ENCODE measurements at places on chromosomes 13 and 19.

- DNase-seq: no peak
Observed at GRCh38 chr19:35294859-35295791, 3.2 kb downstream of the MAG start.

GRCh38 chr13:75372517-75372916 lies 109.5 kb downstream of the TBC1D4 start:
- no peak for DNase-seq

DNA sequence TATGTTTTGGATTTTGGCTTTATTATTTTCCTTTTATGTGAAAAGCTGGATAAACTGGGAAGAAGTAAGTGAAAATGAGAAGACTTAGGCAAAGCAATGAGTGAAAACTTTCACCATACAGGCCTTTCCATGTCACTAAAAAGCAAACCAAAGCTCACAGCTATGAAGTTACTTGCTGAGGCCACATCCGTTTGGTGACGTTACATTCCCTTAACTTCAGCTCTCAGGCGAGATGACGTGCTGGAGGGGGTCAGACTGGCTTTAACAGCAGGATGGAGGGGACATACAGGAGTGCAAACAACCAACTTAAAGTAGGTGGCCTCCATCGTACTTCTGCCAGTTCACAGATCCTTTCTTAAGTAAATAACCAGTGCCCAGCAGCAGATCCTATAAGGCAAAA lies 522.3 kb downstream of the MYO16 start:
- DNase-seq: no peak

- DNase-seq: no peak
Observed at GRCh38 chr13:94329754-94330551, 149.5 kb downstream of the DCT start.

DNA sequence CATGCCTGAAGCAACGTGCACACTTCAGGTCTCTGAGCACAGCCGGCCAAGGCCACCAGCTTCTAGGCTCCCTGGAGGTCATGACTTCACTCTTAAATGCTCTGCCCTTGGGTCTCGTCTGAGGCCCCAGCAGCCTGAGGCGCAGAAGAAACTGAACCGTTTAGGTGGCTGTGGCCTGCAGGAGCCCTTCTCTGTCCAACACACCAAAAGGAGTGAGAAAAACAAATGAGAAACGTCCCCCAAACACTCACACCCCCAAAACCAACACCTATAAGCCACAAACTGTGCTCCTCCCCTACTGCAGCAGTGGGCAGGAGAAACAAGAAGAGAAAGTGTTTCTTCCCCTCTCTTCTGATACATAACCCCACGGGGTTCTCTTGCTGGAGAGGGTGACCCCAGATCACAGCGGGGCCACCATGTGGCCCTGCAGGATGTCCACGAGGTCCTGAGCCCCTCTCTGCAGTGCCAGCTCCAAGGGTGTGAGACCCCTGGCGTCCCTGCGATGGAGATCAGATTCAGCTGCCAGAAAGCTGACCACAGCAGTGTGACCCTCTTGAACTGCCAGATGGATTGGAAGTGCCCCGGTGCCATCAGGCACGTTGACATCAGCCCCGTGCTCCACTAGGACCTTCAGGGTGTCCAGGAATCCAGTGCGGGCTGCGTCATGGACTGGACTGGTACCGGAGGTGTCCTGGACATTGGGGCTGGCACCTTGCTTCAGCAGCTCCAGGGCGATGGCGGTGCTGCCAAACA lies 1.0 kb upstream of the KRI1 start:
- DNase-seq: peak; percentile 73

GRCh38 chr19:33395561-33396550 lies 22.3 kb downstream of the CEBPG start:
- DNase-seq: no peak

DNA sequence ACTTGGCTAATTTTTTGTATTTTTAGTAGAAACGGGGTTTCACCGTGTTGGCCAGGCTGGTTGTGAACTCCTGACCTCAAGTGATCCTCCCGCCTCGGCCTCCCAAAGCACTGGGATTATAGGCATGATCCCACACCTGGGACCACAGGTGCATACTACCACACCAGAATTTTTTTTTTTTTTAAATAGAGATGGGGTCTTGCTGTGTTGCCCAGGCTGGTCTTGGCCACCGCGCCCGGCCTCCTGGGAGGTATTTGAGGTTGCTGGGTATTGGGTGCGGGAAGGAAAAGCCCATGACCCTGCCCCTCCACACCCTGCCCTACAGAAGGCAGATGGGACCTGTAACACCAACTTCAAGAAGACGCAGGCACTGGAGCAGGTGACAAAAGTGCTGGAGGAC lies 13.6 kb downstream of the ACTMAP start:
- no peak for DNase-seq

- DNase-seq: no peak
Observed at GRCh38 chr19:2042485-2043250, 8.4 kb downstream of the MKNK2 start.

GRCh38 chr13:35720690-35721554 lies 244.4 kb upstream of the MAB21L1 start:
- no peak for DNase-seq

- DNase-seq: peak; percentile 75
Observed at GRCh38 chr13:52128714-52129700, at the start of gene NEK5. Gene NEK5 (minus strand): TSS chr13:52129073. CDS start chr13:52127482, 1,591 bp downstream.

- no peak for DNase-seq
Observed at GRCh38 chr13:35477386-35477946, 977 bp upstream of the MAB21L1 start.

GRCh38 chr19:35657904-35658700 lies 8.2 kb upstream of the UPK1A start:
- DNase-seq: no peak

- DNase-seq: no peak
Observed at GRCh38 chr13:101946401-101946800, 455.4 kb downstream of the FGF14 start.

- no peak for DNase-seq
Observed at GRCh38 chr13:43482026-43482425, 304.7 kb downstream of the ENOX1 start.

- DNase-seq: no peak
Observed at GRCh38 chr19:23771316-23771715, 12.6 kb upstream of the ZNF681 start.

GRCh38 chr13:59472134-59472533 lies 691.6 kb downstream of the DIAPH3 start:
- no peak for DNase-seq

DNA sequence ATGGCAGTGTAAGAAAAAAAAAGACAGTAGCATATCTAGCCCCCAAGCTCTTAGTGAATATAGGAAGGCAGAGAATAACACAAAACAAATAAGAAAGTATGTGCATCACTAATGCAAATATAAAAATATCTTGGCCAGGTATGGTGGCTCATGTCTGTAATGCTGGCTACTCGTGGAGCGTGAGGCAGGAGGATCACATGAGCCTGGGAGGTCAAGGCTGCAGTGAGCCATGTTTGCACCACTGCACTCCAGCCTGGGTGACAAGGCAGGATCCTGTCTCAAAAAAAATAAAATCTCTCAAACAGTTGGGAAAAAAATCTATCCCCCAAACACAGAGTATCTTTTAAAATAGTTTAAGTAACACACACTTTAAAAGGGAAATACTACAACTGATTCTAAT lies 17.4 kb downstream of the SPART start:
- DNase-seq: no peak

- no peak for DNase-seq
Observed at GRCh38 chr13:85970727-85971126, 171.5 kb upstream of the SLITRK6 start.

DNA sequence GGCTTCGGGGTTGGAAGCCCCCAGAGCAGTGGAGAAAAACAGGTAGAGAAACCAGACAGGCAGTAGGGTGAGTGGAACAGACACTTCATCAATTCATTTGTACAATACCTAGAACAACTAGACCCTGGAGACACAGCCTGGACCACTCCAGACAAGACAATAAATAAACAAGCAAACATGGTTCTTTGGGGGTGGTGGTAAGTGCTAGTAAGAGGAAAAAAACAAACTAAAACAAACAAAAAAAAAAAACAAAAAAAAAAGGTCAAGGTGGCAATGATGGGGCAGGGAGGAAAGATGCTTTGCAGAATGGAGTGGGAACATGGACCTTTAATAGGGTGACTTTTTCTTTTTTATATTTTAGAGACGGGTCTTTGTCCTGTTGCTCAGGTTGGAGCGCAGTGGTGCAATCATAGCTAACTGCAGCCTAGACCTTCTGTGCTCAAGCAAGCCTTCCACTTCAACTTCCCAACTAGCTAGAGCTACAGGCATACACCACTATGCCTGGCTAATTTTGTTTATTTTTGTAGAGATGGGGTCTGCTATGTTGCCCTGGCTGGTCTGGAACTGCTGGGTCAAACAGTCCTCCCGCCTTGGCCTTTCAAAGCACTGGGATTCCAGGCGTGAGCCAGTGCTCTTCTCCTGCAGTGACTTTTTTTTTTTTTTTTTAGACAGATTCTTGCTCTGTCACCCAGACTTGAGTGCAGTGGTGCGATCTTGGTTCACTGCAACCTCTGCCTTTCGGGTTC lies 3.1 kb downstream of the JUNB start:
- DNase-seq: peak; percentile 76

DNA sequence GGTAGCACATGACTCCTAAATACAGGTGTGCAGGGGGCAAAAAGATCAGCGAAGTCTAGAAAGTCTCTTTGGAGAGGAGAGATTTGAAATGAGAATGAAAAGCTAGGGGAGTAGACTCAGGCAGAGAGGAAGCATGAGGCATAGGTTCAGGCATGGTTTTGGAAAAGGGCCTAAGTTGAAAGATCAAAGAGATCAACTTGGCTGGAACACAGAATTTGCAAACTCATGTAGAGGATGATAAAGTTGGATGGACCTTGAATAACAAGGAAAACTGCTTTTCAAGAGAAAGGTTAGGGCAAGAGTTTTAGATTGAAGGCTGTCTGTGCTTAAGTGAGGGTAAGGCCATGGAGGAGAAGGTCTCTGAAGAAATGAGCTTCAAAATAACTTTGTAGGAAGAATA lies 47.4 kb upstream of the UBAC2 start:
- no peak for DNase-seq

DNA sequence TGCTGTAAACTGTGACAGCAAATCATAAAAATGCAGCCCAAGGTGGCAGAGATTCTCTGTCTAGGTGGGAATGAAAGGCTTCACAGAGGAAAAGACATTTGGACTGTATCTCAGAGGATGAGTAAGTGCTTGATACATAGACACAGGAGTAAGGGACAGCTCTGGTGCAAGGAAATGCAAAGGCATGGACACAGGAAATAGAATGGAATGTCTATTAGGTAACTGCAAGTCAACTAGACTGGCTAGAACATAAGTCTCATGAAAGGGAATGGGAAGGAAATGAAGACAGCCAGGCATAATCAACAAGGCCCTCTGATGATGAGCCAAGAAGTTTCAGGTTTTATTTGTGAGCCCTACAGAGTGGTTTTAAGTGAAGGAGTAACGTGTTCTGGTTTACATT lies 321.7 kb downstream of the SUCLA2 start:
- no peak for DNase-seq

DNA sequence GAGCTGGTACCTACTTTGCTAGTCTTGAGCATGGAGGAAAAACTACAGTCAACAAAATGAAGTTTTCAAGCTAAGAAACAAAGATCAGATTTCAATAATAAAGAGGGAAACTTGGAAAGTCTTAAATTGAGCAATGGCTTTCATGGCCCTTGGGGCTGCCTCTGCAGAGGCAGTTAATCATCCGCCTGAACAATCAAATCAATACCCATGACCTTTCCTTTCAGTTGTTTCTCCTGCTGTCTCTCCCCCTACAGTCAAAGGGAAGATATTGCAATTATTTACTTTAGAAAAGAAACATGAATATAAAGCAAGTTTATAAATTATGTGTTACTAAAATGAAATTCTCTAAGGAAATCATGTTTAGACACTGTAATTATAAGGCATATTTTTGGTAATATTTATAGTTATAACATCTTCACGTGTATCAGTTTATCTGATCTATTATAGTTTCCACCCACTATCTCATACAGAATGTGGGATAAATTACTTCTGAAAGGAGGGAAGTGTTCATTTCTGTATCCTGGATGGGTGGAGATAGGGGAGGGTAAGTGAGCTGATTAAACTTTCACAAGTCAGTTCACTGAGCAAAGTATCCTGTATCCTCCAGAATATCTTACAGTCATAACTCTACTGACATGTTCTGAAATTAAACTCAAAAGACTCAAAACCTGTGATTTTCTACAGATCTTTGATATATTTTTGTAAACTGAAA lies 72.4 kb upstream of the TSC22D1 start:
- no peak for DNase-seq

GRCh38 chr19:1882089-1882785 lies 3.1 kb downstream of the ABHD17A start:
- DNase-seq: no peak

GRCh38 chr13:20495087-20496023 lies 30.3 kb downstream of the CRYL1 start:
- DNase-seq: no peak

DNA sequence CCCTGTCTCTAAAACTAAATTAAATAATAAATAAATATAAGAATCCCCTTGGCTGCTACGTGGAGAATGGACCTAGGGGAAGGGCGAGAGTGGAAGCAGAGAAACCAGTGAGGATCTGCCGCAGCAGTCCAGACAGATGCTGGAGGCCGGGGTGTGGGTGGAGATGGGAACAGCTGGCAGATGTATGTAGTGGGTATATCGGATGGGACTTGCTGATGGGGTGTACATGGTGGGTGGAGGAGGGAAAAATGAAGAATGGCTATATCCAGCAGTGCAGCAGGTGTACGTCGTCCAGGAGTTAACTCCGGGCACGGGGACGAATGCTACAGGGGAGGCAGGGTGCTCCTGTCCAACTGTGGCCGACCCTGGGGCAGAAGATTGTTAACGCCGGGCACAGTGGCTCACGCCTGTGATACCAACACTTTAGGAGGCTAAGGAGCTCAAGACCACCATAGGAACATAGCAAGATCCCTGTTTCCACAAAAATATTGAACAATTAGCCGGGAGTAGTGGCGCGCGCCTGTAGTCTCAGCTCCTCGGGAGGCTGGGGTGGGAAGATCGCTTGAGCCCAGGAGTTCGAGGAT lies 654 bp downstream of the CEP89 start:
- no peak for DNase-seq

DNA sequence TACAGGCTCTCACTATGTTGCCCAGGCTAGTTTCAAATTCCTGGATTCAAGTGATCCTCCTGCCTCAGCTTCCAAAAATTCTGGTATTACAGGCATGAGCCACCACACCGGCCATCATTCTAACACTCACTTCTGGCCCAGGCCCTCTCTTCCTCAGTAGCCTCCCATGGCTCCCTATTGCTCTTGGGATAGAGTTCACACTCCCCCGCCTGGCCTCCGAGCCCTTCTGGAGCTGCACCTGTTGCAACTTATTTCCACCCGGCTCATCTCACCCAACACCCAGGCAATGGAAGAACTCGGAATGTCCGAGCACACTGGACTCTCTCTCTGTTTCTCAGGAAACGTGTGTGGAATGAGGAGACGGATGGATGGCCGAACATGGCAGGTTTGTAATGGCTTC lies 9.0 kb upstream of the SBK3 start:
- no peak for DNase-seq

- no peak for DNase-seq
Observed at GRCh38 chr13:80871481-80871880, 530.6 kb upstream of the SPRY2 start.

GRCh38 chr13:35356572-35356971 lies 119.9 kb downstream of the MAB21L1 start:
- no peak for DNase-seq

Data from coronary artery (tissue), 2 donors.